ENCODE measurements at places on chromosomes 2 and 18.

- no peak for DNase-seq
These were observed 473 bp downstream of the ELMOD3 start for GRCh38 chr2:85355073-85355410.

DNA sequence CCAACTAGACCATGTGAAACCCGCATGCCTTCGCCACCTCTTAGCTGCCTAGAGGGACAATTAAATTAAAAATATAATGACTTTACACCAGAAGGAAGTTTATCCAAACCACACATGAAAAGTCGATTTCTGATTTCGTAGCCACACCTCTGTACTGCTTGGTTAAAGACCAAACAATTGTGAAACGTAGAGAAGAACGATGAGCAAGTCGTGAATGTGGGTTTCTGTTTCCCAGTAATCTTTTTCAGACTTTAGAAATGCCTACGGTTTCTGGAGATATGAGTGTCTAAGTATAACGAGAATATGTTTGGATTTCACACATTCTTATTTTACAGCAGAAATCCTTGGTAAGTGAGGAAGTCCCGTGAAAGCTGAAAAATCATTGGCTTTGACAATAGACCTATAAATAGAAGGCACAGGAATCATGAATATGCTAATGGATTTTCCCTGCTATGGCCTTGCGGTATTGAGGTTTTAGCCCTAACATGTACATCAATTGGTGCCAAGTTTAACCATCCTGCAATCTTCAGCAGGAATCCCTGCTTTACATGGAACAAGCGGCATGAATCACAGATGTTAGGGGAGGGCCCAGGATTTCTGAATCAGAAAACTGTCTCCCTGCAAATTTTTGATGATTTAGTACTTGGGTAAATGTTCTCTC lies 105.6 kb downstream of the TTC32 start:
- DNase-seq = peak; percentile 96

DNA sequence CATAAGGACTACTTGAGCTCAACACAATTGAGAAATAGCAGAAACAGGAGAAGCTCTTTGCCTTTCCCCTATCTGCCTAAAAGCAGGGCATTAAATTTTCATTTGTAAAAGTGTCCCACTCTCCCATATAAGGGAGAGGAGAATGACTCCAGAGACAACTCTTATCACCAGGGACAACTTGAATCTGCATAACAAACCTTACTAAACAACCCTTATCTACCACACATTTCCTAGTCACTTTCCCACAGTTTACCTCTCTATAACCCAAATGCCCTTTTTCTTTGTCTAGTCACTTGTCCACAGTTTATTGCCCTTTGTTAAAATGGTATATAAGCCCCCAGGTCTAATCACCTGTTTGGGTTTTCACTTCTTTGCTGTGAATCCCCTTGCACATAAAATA lies 37.5 kb upstream of the PPM1B start:
- no peak for DNase-seq

DNA sequence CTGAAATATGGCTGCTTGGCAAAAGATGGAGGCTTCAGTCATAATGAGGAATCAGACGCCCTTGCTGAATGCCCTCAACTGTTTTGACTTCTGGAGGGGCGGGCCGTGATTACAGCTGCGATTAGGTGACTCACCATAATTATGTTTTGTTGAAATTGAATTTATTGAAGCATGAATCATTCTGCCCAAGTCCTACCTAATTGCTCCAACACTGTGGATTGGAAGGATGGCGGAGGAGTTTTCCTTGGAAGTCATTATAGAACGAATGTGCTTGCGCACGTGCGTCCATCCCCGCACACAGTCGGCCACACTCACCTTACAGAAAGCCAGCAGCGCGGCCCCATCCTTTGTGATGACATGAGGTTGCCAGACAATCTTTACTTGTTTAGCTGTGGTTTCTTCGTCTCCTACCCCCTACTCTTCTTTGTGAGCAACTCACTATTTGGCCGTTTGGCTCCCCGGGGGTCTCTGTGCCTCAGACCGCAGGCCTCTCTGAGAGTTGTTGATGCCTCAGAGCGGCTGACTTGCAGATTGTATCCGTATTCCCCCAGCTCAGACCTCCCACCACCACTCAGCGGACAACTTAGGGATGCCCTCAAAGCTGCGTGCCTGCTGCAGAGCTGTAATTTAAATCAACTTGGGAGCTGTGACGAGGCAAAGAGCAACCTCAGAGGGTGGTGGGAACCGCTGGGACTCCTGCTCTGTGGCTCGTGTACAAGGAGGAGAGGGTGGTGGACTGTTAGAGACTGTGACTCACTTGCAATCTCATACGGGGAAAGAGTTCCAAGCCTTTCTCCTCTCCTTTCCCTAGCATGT lies 513.4 kb downstream of the TNS1 start:
- peak; percentile 86 for DNase-seq

DNA sequence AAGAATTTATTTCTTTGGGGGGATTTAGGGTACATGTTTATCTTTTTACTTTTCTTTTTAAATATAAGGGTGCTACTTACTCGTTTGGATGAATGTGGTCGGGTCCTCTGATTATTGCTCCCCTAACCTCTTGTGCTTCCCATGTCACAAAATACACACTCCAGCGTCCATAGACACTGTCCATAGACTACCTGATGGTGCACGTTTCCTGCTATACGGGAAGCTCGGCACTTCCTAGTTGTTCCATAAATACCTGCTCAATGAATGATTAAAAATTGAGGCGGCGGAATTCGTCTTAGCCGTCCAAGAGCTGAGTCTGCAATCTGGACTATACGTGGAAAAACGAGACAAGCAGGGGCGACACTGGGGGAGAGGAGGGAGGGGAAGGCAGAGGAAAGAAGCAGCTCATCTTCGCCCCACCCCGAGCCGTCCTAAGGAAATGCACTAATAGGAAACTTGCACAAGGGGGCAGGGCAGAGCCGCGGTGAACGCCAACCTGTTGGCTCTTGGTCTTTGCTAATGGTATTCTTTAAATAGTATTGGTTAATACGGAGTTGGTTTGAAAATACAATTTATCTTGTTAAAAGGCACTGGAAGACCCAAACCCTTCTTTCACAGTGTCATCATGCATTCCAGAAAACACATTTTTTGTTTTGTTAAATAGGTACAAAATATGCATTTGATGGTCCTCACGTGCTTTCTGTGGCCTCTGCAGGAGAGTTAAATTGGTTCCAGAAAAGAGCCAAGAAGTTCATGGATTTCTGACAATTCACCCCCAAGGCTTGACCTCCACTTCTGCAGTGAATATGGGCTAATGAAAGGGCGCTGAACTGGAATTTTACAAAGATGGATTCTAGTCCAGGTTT lies 73.0 kb upstream of the KCTD1 start:
- DNase-seq = peak; percentile 3
